LHCN-M2 (cell line): ENCODE measurements at places on chromosomes 1 and 21.

DNA sequence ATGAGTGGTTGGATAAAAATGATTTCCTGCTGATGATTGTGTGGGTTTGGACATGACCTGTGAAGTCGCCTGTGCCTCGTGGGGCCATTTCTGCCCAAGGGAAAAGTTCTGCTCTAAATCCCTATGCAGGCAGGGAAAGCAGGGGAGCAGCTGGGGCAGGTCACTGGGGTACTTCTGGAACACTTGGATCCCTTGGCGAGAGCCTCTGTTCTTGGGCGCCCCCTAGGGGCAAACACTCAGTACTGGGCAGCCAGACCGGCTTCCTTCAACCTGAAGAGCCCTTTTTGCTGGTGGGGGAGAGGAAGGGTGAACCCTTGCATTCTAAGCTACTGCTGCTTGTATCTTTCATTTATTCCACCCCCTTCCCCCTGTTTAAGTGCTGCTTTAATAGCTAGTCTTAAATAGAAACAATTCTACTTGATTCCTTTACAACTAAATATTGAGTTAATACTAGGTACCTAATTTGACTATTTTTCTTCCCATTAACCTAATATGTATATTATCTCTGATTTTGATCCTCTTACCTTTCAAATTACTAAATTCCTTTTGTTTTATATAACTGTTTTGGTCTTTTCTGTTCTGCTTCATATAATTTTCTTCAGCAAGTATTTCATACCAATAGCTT is 5.1 kb upstream of the CLEC20A start:
- DNase-seq: peak; percentile 63

GRCh38 chr1:18901952-18902522 is 318 bp downstream of the ALDH4A1 start:
- DNase-seq: peak; percentile 12

DNA sequence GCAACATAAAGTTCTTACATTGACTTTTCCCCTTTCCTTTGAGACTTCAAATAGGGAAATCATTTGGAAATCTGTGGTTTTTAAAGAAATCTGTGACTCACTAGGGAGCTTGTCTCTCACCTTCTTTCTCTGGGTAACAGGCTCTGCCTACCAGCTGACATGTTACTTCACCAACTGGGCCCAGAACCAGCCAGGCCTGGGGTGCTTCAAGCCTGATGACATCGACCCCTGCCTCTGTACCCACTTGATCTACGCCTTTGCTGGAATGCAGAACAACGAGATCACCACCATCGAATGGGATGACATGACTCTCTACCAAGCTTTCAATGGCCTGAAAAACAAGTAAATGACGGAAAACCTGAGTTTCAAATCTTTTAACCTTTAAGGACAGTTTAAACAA is 9.2 kb upstream of the CHIA start:
- DNase-seq: peak; percentile 21

GRCh38 chr1:53631622-53632310 is 107.2 kb downstream of the GLIS1 start:
- no peak for DNase-seq

- DNase-seq: peak; percentile 33
Observed at GRCh38 chr21:26881504-26882228, 36.5 kb upstream of the ADAMTS1 start.
